ENCODE measurements at places on chromosomes 2 and 18.

GRCh38 chr2:43754180-43754579 is 19.7 kb upstream of the DYNC2LI1 start:
- DNase-seq: no peak

DNA sequence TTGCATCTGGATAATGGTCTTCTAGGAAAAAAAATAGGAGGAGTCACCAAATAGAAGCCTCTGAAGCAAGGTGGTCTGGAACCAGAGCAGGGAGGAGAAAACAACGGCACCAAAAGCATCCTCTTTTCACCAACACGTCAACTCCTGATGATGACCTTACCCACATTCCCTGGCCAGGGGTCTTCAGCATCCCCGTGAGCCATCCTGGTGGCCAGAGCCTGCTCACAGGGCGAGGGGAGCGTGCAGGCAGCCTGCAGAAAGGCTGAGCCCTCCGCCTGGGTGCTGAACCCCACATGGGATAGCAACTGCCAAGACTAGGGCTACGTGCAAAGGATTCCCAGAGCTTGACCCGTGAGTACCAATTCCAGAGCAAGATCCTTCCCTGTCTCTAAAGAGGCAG is 191.0 kb downstream of the NDUFA10 start:
- DNase-seq: no peak

DNA sequence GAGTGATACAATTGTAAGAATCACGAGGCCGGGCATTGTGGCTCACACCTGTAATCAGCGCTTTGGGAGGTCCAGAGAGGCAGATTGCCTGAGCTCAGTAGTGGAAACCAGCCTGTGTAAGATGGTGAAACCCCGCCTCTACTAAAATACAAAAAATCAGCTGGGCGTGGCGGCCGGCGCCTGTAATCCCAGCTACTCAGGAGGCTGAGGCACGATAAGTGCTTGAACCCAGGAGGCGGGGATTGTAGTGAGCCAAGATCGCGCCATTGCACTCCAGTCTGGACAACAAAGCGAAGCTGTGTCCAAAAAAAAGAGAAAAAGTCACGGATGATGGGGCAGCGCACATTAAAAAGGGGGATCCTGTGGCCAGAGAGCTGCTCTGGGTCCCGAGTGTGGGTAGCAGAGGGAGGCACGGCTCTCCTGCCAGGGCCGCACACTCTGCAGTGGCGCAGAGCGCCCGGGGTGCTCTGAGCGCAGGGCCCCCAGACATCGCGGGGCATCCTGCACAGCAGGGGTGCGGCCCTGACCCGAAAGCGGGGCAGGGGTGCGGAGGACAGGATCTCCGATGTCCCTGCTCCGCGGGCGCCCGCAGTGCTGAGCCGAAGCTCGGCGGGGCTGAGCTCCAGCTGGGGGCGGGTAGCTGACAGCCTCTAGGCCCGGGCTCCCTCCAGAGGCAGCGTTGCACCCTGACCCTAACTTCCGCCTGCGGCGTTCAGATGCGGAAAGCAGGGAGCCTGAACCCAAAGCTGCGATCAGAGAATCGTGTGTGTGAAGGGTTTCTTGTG is 30.4 kb upstream of the RAB6D start:
- no peak for DNase-seq

DNA sequence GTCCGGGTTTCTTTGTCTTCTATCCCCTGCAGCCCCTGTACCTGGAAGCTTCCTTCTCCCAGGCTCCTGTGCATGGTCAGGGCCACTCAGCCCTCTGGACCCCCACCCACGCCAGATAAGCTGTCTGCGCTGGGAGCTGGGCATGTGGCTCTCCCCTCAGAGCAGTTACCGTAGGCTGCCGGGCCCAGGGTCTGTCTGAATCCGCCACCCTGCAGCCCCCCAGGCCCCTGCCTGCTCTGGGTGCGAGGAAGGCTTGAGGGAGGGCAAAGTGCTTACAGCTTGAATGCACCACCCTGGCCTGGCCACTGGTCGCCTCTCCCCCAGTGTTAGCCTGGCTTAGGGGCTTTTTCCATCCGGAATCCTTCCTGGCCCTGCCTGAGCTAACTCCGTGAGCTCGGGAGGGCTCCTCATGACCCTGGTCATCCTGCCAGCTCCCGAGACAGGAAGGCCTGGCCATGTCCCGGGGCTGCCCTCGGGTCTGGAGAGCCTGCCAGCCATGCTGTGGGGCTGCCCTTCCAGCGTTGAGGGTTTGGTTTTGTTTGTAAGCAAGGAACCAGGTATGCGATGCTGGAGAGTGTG is 50.7 kb downstream of the ODC1 start:
- no peak for DNase-seq

- no peak for DNase-seq
Observed at GRCh38 chr2:124610141-124610540, 585.1 kb downstream of the CNTNAP5 start.

DNA sequence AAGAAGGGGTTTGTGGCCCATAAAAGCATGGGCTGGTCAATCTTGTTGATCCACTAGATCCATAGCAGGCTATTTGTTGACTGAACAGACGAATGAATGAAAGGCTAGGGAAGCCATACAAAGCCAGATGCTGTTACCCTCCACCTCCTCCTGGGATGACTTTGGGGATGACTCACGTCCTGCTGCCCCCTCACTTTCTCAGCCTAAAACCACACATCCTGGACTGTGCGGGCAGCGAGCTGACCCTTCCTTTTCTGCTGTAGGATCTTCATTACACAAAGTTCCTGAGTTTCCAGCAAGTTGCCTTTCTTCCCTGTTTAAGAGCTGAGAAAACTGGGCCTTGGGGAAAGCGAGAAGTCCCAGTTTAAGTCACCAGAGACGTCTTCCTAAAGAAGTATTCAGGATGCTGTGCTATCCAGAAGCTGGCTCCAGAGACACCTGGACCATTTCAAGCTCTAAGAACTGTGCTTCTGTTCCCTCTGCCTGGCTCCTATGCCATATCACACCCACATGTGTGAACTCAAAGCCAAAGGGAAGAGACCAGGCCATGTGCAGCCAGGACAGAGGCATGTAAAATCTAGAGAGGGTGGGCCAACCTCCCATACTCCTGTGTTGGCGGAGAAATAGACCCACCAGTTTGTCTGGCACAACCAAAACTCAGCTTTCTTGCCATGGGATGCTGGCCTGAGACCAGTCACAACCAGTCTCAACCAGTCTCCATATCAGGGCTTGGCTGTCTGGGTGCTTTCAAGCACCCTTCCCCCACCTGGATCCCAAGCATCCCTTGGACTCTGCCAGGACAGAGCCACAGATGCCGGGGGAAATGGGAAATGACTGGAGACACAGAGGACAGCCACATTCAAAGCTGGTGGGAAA is 4.7 kb upstream of the SLC20A1 start:
- peak; percentile 75 for DNase-seq

- DNase-seq: no peak
Observed at GRCh38 chr2:78992807-78993517, 32.5 kb upstream of the REG3G start.

GRCh38 chr2:192010073-192010472 is 163.2 kb upstream of the CAVIN2 start:
- no peak for DNase-seq

DNA sequence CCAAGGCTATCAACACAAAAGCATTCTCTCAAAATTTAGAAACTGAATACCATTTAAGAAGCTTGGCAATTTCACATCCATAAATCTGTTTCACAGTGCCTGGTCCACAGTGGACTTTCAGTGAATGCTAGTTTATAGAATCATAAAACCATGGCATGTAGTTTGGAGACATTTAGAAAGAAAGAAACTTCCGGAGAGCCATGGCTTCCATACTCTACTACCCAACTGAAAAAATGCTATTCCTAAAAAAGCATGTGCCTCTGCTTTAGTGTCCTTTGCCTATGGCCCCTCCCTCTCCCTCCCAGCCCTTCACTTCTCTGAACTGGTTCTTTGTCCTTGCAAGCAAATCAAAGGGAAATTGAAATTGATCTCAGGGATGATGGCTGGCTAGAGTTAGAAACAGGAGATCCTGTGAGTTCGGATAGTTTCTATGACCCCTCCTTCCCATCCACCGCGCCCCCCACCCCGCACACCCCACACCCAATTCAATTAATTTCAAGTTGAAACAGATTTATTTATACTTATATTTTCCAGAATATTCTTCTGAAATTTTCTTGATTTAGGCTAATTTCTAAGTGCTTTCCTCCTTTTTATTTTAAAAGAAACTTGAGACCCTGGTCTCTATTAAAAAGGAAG is 248.3 kb downstream of the TRIB2 start:
- DNase-seq: no peak

DNA sequence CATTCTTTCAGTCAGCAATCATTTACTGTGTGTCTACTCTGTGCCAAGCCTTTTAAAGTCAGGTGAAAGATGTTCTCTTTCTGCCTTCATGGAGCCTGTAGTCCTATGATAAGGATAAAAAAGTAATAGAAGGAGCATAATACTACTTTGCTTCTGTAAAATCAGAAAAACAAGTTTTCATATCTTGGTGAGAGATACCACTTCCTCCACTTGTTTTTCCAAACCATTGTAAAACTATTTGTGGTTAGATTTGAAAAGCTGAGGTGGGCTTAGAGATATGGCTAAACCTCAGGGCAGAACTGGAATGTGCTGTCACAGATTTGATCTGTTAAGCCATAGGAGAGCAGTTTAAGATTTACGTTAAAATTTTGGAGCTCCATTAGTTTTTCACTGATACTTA is 104.7 kb upstream of the FAM117B start:
- DNase-seq: no peak

- no peak for DNase-seq
Observed at GRCh38 chr2:229714080-229714735, at the start of gene DNER. Gene DNER, minus strand, starts transcription at chr2:229714555. Its CDS starts 132 bp downstream, at chr2:229714423.

DNA sequence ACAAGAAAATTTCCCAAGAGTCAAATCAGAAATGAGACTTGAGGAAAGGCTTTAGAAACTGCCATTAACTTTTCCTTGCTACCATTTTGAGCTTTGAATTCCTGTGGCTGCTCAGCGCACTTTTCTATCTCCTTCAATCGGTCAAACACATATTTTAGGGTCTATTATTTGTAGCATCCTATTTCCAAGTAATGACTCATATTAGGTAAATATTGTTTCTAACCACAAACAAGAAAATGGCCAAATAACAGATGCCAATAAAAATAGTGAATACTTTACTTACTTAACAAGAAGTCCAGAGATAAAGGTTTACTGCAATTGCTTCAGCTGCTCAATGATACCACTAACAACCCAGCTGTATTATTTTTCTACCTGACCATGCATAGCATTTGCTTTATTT is 29.7 kb upstream of the CCDC178 start:
- no peak for DNase-seq

GRCh38 chr2:192151853-192152252 is 42.9 kb downstream of the TMEFF2 start:
- no peak for DNase-seq

GRCh38 chr2:231094736-231095346 is 30.0 kb downstream of the HTR2B start:
- DNase-seq: no peak

DNA sequence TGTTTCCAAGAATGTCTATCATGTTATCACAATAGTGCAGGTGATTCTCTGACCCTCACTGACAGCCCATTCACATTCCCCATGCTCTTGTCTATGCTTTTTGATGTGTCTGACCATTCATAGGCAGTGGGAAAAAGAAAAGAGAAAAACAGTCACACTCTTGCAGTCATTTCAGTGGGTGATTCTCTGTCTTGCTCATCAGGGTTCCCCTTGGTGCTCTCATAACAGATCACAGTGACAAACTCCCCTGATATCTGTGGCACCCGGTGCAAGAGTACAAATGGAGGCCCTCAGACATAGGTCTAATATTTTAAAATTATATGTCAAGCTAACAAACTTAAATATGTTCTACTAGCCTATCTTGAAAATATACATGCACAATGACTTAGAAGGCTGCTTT is 72.7 kb upstream of the PPP1CB start:
- DNase-seq: no peak

GRCh38 chr2:96903815-96904214 is 33.9 kb upstream of the SEMA4C start:
- DNase-seq: no peak

GRCh38 chr2:39706312-39706711 is 40.6 kb downstream of the TMEM178A start:
- DNase-seq: no peak

GRCh38 chr2:23636426-23636825 is 251.4 kb downstream of the KLHL29 start:
- DNase-seq: no peak

GRCh38 chr2:54579682-54580620 is 123.8 kb downstream of the SPTBN1 start:
- no peak for DNase-seq
